ENCODE measurements at places on chromosomes 12 and 14. TPM values are rescaled to one million over a fixed set of nuclear protein-coding genes. Genes with fewer than 3 reads are reported as not detected.

LBHD2 gene
- total RNA-seq, result not detected

CLEC4C gene
- not detected for total RNA-seq

MLXIP gene
- 65.5 TPM for total RNA-seq

TGM1 gene
- total RNA-seq, result 3.9 TPM

RAD51AP1 gene
- total RNA-seq, result 23.4 TPM

MMP19 gene
- 0.31 TPM for total RNA-seq

CAPZA3 gene
- not detected for total RNA-seq

ANKRD13A gene
- total RNA-seq, result 37.0 TPM

TAS2R9 gene
- not detected for total RNA-seq
